Daoy (cell line): ENCODE measurements at places on chromosomes 16 and 17. TPM values are rescaled to one million over a fixed set of nuclear protein-coding genes. Genes with fewer than 3 reads are reported as not detected.

GRCh38 chr17:35804658-35805192, 4.6 kb upstream of the TAF15 start:
- peak; percentile 69 for DNase-seq

DNA sequence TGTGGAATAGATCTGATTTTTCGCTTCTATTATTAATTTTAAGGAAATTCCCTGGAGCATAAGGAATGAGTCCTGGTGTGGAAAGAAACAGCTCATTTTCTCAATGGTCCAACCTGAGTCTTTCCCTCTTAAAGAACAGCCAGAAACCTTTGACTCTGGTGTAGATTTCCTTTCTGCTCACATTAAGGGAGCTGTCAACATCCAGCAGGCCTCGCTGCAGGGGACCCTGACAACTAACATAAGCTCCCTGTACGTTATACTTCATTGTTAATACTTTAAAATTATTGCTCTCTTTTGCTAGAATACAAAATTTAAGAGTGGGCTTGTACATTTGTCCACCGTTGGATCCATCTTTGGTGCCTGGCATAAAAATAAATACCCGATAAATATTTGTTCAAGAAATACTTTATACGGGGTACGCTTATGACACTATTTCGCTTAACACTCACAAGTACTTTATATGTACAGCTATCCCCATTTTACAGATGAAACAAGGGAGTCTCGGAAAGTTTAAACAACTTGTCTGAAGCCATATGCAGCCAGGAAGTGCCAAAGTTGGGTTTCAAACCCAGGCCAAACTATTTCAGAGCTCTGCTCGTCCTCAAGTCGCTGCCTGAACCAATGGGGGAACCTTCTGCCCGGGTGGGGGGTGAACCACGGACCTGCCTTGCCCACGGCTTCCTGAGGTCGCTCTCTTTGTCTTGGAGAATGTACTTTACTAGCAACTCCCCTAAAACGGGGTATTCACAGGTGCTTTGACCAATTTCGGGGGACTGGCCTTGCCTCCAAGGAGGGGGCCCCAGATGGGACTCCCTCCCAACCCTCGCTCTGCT, 611 bp downstream of the SMARCE1 start:
- DNase-seq = peak; percentile 58

- peak; percentile 98 for DNase-seq
Observed at GRCh38 chr17:17151962-17152361, 54.2 kb downstream of the PLD6 start.

DNA sequence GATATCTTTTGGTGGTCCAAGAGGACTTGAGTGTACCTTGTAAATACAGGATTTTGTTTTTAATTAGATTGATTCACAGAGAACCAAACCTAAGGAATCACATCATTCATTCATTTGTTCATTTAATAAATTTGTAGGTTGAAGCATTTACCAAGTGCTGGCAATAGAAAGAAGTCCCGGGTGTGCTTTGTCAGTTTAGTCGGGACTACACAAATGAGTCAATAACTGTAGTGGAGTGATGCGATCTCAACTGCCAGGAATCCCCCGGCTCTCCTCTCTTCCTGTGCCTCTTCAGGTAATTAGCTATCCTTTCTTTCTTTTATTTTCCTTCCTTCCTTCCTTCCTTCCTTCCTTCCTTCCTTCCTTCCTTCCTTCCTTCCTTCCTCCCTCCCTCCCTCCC, 1.4 kb upstream of the WWOX start:
- no peak for DNase-seq

Gene ABCA8
- total RNA-seq = 2.1 TPM in 1 of 2 replicates, not detected in the other

- peak; percentile 57 for DNase-seq
Observed at GRCh38 chr16:14007450-14007849, 63.7 kb upstream of the MRTFB start.

DNA sequence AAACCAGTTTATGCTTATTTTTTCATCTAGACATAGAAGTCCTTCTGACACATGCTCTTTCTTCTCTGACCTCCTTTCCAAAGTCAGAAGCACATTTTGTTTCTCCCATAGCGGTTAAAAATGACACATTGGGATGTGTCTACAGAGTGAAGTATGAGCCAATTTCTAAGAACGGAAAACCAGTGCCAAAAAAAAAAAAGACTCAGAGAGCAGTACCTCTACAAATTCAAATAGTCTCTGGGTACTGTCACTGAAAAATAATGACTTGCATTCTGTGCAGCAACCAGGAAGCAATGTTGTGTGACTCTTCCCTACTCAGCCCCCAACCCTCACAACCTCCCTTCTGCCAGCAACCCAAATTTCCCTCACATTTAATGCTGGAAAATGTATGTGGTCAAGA, 145.5 kb upstream of the PMFBP1 start:
- DNase-seq = no peak

Gene SMPD3
- 0.17 TPM in 1 of 2 replicates, not detected in the other for total RNA-seq

Gene CDH13
- 32.9 and 36.5 TPM in 2 replicates for total RNA-seq

DNA sequence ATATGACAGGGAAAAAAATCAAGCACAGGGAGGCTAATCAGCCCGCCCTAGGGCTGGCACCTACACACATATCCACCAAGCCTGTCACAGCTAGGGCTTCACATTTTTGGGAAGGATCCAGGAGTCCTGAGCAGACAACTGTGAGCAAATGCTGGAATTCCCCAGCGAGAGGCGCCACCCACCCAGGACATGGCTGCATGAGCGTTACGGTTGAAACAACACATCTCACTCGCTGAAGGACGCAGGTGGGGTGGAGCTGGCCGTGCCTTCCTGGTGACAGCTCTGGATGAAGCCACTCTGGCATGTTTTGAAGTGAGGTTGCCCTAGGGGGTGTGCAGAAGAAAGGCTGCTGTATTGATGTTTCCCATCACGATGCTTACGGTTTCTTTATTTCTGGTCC, 315.1 kb upstream of the EEF2KMT start:
- no peak for DNase-seq

DNA sequence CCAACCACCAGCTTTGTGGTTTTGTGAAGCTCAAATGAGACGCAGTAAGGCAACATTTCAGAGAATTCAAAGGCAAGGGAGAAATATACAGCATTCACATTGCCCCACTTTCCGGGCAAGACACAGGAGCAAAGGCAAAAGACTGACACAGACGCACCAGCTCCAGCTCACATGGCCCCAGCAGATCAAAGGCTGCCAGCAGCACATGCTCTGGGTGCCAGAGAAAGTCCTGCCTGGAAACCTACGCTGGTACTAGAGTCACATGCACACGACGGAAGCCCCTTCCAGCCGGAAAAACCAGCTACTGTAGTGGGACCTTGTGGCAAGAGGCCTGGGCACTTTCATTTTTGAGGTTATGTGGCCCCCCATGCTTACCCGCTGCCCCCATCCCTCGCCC, 50.1 kb downstream of the GTF3C1 start:
- no peak for DNase-seq

DNA sequence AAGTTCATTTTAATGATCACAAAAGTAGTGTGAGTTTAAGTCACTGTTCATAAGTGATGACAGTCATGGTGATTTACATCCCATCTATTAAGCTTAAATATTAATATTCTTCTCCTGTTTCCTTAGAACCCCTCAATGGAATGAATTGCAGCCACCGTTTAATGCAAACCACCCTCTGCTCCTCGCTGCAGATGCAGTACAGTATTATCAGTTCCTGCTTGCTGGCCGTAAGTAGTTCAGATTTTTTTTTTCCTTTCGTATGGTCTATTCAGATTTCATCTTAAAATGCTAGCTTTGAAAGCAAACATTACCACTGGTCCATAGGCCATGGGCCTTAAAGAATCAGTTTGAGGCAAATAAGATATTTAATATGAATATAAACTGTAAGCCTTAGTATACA, 359.0 kb upstream of the TBX2 start:
- DNase-seq = no peak

- no peak for DNase-seq
Observed at GRCh38 chr17:8865811-8866210, 1.7 kb downstream of the PIK3R6 start.
